ENCODE measurements at places on chromosomes 1 and 21.

DNA sequence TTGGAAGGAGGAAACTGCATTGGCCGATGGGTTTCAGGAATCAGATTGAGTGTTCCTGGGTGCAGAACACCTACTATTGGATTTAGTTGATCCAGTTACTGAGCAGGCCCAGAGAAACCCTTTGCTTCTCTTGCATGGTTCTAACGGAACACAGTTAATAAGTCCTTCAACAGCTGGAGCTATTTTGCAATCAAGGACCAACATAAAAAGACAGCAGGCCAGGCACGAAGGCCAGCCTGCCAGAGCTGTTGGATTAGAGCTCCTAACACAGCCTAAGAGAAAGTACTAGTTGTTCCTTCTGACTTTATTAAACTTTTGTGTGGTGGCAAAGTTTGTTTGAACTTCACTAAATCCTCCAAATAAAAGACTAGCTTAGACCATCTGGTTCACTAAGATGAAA, 148.0 kb upstream of the LMO4 start:
- no peak for DNase-seq

GRCh38 chr1:43766818-43767525, 59.6 kb downstream of the ST3GAL3 start:
- DNase-seq: no peak

- DNase-seq: peak; percentile 38
These were observed 10.9 kb downstream of the MORC3 start for GRCh38 chr21:36330904-36331303.

GRCh38 chr21:34817821-34818661, 149.2 kb downstream of the CLIC6 start:
- DNase-seq: no peak

DNA sequence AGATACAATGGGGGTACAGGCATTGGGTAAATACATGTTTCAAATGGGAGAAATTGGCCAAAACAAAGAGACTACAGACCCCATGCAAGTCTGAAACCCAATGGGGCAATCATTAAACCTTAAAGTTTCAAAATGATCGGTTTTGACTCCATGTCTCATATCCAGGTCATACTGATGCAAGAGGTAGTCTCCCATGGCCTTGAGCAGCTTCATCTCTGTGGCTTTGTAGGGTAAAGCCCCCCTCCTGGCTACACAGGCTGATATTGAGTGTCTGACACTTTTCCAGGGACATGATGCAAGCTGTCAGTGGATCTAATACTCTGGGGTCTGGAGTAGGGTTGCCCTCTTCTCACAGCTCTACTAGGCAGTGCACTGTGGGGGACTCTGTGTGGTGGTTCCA, 286.1 kb downstream of the LRRIQ3 start:
- no peak for DNase-seq

DNA sequence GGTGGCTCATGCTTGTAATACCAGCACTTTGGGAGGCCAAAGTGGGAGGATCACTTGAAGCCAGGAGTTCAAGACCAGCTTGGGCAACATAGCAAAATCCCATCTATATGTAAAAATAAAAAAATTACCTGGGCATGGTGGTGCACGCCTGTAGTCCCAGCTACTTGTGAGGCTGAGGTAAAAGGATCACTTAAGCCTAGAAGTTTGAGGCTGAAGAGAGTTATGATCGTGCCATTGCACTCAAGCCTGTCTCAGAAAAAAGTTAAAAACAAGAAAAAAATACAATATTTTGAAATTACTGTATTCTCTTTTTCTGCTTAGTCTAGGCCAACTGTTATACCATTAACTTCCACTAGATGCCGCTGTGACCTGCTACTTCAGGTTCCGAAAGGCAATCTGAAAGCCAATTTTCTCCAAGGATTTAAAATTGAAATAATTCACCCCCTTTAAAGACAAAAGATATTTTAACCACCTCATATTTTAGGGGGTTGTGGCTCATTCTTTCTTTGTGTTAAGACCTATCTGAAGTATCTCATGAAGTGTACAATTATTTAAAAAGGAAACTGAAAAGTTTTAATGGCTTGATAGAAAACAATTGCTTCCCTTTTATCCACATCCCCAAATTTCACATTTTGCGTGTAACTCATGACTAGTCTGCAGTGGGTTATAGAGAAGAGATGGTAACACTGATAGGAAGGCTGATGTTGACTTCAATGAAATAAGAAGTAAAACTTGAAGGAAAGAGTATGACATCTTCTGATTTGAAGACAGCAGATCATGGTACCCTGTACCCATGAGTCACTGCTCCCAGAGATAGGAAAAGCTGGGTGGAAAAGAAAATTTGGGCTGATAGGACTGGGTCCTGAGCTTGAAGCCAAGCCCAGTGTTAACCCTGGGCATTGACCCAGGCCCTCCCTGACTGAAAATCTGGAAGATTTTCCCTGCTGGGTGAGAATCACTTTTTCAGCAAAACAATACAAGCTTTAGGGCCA, 24.4 kb upstream of the CLDN14 start:
- peak; percentile 45 for DNase-seq

DNA sequence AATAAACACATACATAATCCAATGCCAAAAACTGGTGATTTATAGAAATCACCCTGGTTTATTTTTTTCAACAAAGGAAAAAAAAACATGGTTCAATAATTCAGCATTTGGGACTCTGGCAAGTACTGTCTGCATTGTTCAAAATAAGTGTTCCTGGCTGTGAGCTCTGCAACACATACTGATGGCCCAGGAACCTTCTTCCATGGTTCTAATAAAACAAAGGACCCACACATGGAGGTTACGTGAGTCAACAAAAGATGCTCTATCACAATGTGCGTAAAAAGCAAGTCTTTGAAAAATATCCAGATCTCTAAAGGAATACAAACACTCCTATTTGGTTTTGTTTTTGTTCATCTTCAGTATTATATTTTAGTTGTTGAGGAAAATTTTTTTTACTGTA, 37.9 kb upstream of the C1orf198 start:
- DNase-seq: no peak
